ENCODE measurements at places on chromosomes 6 and 20.

- no peak for DNase-seq
These were observed 20.6 kb downstream of the ZFP64 start for GRCh38 chr20:52171025-52171424.

- no peak for DNase-seq
These were observed 801.4 kb upstream of the EYS start for GRCh38 chr6:66508433-66508832.

- DNase-seq: no peak
These were observed 327.5 kb downstream of the NRN1 start for GRCh38 chr6:5679270-5679669.

GRCh38 chr6:34316431-34317171 lies 67.8 kb upstream of the SMIM29 start:
- no peak for DNase-seq

GRCh38 chr6:147361311-147361981 lies 147.0 kb upstream of the SAMD5 start:
- DNase-seq: no peak

Measured in GF-D8 (cell line).